ENCODE measurements at places on chromosomes 11 and 22.

GRCh38 chr11:2375341-2375853, 1.7 kb upstream of the CD81 start:
- no peak for DNase-seq

- DNase-seq = peak; percentile 73
Measured at GRCh38 chr11:26187639-26188038, 144.3 kb upstream of the ANO3 start.

DNA sequence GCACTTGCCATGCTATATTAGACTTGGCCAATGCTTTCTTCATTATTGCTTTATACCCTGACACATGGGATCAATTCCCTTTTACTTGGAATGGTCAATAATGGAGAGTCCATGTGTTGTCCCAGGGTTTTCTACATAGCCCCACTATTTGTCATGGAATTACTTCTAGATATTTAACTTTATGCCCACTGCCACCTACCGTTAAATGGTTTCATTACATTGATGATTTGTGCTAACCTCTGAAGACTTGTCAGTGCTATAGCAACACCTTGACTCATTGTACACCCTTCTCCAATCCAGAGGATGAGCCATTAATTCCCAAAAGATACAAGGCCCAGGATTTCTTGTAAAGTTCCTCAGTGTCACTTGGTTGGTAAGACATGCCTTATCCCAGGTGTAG, 31.4 kb upstream of the SLC22A25 start:
- DNase-seq = no peak

GRCh38 chr11:10524471-10524870, 16.5 kb downstream of the RNF141 start:
- no peak for DNase-seq

DNA sequence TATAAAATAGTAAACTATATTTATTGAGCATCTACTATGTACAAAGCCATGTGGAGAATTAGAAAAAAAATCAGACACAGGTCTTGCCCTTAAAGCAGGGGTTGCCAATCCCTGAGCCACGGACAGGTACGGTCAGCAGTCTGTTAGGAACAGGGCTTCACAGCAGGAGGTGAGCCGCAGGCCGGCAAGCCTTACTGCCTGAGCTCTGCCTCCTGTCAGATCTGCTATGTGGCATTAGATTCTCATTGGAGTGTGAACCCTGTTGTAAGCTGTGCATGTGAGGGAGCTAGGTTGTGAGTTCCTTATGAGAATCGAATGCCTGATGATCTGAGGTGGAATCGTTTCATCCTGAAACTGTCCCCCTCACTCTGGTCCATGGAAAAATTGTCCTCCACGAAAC, 2.1 kb upstream of the RAG2 start:
- DNase-seq = no peak

GRCh38 chr11:122167100-122167499, 51.1 kb upstream of the BLID start:
- DNase-seq = peak; percentile 35

GRCh38 chr22:30169002-30169401, 77.6 kb downstream of the LIF start:
- DNase-seq = no peak

- no peak for DNase-seq
Measured at GRCh38 chr11:68266121-68266891, 5.5 kb downstream of the C11orf24 start.

DNA sequence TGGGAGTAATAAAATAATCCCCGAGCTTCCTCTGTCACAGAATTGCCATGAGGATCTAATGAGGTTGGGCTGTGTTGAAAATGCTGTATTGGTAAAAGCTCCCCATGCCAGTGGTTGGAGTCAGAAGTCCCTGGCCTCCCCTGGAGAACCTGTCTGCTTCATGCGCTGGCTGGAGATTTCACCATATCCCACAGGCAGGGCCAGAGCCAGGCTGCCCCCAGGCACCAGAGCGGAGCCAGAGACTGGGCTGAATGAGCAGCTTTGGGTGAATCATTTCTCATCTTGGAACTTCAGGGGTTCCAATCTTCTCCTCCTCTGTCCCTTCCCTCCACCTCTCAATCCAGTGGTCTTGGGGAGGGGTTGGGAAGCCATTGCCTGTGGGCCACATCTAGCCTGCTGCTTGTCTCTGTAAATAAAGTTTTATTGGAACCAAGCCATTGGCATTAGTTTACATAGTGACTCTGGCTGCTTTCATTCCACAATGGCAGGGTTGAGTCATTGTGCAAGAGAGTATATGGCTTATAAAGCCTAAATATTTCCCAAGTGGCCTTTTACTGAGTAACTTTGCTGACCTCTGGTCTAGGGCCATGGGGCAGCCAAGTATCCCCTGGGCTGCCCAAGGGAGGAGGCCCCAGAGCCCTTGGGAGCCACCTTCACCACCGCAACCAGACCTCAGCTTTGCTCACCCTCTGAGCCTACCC, 35.2 kb downstream of the LRRC10B start:
- peak; percentile 56 for DNase-seq

- no peak for DNase-seq
Measured at GRCh38 chr22:50270666-50271394, 650 bp upstream of the MAPK11 start.

- DNase-seq = no peak
Measured at GRCh38 chr11:61071208-61071681, 31.0 kb upstream of the CD5 start.

DNA sequence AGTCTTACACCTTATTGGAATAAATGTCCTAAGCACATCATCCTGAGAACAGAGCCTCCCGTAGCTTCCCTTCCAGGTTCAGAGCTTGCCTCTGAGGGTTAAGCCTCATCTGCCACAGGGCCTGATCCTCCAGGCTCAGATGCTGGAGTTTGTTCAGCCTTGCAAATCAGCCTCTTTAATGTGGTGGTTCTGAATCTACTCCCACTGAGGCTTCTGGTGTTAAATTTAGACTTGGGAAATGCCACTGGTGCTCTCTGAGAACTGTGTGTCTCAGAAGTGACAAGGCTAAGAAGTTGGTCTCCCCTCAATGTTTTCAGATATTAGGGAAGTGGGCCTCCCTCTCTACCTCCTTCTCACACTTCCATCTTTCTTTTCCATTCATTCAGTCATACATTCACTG, 68.7 kb downstream of the CCDC81 start:
- DNase-seq = no peak

- no peak for DNase-seq
Measured at GRCh38 chr11:102467853-102468580, 15.5 kb upstream of the TMEM123 start.

DNA sequence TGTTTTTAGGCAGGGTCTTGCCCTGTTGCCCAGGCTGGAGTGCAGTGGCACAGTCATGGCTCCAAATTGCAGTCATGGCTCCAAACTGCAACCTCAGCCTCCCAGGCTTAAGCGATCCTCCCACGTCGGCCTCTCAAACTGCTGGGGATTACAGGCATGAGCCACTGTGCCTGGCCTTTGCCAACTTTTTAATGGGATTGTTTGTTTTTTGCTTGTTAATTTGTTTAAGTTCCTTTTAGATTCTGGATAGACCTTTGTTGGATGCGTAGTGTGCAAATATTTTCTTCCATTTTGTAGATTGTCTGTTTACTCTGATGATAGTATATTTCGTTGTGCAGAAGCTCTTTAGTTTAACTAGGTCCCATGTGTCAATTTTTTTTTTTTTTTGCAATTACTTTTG, 10.0 kb upstream of the SCGB1D1 start:
- no peak for DNase-seq

GRCh38 chr11:45605051-45605450, 60.4 kb downstream of the CHST1 start:
- no peak for DNase-seq

DNA sequence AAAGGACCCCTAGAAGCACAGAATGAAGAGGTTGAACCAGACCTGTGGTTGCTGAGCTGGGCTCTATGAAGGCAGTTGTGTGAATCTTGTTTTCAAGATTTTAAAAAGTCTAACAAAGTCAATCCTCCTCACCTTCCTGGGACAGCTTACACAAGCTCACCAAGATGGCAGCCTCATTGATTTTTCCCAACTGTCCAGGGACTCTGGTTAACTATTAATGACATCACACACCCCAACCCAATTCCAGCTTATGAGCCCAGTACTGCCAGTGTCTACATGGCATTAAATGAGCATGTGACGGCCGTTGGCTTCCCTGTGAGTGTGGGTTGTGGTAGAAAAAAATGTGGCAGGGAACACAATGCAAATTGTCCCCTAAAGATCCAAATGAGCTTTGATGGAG, 137.0 kb downstream of the CHST1 start:
- no peak for DNase-seq

- DNase-seq = peak; percentile 98
Measured at GRCh38 chr22:31107178-31107893, at the start of gene SELENOM. SELENOM (minus strand) TSS chr22:31107568; CDS start chr22:31107505, 63 bp downstream.

GRCh38 chr22:45036154-45036553, 26.3 kb upstream of the PHF21B start:
- DNase-seq = no peak

DNA sequence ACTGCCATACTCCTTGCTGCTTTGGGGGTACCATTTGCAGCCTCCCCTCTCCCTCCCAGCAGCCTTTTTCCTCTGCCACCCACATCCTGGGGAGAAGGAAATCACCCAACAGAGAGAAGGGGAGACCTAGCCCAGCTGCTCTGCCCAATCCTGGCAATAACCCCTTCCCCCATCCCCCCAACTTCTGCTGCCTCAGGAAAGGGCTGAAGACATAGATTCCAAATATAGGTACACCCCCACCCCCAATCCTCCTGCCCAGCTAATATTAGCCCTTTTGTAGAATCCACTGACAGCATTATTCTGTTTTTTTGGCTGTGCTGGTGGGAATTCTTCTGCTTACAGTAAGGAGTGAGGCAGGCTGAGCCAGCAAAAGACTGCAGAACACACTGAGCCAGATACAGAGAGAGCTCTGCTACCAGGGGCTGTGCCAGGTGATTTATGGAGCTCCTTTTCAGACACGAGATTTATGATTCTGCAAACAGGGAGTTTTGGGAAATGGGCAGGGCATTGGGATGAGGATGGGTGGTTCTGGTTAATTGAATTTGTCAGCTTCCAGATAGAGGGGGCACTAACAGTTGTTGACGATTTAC, 164.0 kb downstream of the TENM4 start:
- no peak for DNase-seq

GRCh38 chr22:23032658-23033057, 37.7 kb upstream of the GNAZ start:
- DNase-seq = no peak

- DNase-seq = peak; percentile 80
Measured at GRCh38 chr11:61954851-61955421, 4.8 kb downstream of the BEST1 start.

GRCh38 chr11:128361451-128362020, 225.8 kb downstream of the ETS1 start:
- DNase-seq = no peak

- no peak for DNase-seq
Measured at GRCh38 chr11:104060004-104060794, 23.8 kb downstream of the DDI1 start.

DNA sequence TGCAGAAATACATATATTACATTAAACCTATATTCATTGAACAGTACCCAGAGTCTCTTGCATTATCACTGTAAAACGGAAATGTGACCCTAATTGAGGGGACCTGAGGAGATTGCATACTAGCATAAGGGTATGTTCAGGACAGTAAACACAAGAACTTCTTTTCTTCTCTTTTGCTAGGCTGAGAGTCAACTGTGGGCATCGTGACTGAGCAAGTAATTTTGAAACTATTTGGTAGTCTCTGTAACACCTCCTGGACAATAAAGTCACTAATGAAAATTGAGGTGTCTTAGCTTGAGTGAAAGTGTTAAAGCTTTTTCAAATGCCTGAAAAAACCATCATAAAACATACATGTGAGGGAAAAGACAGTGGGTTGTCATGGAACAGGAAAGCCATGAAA, 90.9 kb downstream of the PDHX start:
- DNase-seq = no peak

- DNase-seq = peak; percentile 17
Measured at GRCh38 chr22:43230971-43231723, 44.2 kb upstream of the TTLL12 start.

DNA sequence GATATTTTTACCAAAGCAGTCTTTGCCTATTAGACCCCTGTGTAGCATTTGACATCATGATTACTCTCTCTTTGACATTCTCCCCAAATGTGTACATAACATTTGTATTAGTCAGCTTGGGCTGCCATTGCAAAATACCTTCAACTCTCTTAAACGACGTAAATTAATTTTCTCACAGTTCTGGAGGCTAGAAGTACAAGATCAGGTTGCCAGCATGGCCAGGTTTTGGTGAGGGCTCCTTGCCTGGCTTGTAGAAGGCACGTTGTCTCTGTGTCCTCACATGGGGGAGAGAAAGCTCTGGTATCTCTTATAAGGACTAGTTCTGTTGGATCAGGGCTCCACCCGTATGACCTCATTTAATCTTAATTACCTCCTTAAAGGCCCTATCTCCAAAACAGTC, 12.3 kb upstream of the DLAT start:
- DNase-seq = peak; percentile 18

- no peak for DNase-seq
Measured at GRCh38 chr11:67273260-67273990, 7.2 kb downstream of the GRK2 start.

- DNase-seq = no peak
Measured at GRCh38 chr22:22166941-22167713, 77.5 kb upstream of the VPREB1 start.

DNA sequence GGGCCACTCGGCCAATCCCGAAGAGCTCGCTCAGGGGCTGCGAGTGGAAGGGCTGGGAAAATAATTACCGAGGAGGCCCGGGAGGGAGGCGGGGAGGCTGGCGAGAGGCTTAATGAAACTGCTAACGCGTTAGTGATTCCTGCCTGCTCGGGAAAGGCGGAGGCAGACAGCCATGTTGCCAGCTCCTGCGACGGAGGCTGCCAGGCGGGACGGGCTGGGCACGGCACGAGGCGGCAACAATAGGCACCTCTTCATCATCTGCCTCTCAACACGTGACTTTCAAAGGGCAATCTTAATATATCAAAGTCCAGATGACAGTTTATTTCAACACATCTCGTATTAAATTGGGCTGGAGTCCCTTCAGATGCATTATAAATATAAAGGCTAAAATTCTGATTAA, 68.0 kb upstream of the TCF20 start:
- DNase-seq = no peak

- DNase-seq = no peak
Measured at GRCh38 chr11:61164606-61165424, 3.6 kb upstream of the VPS37C start.

DNA sequence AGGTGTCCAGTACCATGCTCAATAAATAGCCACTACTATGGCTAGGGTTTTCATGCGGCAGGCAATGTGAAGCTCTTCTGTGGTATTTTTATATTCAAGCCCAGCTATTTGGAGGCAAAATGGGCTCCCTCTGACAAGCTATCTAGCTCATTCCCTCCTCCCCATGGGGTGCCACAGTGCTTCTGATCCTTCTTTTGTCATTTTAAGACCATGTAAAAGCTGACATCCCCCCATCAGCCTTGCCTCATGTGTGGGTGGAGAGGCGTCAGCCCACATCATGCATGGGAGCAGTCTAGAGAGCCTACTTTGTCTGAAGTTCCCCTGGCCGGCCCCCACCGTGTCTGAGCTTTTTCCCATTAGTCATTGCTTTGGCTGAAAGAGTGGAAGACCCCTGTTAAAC, 59.8 kb downstream of the NAV2 start:
- DNase-seq = no peak

DNA sequence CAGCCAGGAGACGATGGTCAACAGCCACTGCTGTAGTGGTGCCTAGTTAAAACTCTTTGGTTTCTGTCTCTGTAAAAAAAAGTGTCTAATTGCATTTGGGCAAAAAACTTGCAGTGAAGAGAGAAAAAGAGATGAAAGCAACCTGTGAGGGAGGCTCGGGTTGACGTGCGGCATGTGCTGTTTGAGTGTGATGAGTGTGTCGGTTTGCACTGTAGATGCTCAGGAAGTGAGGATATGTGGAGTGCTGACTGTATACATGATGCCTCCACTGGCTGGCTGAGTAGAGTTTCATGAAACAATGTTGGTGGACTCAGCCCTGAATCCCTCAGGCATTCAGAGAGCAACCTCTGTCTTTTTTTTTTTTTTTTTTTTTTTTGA, 4.3 kb upstream of the DGCR6L start:
- no peak for DNase-seq
